Smooth muscle cell of the umbilical artery (primary cell): ENCODE measurements at places on chromosomes 11 and 22. TPM values are rescaled to one million over a fixed set of nuclear protein-coding genes. Genes with fewer than 3 reads are reported as not detected.

ANO1 gene
- not detected in 2 replicates for total RNA-seq

IGSF9B gene
- total RNA-seq: under 0.01 and 0.51 TPM in 2 replicates

PAX6 gene
- not detected in 2 replicates for total RNA-seq

PMM1 gene
- total RNA-seq: 14.8 and 16.1 TPM in 2 replicates

NOL12 gene
- total RNA-seq: 10.7 and 18.0 TPM in 2 replicates

OR51B5 gene
- total RNA-seq: 0.09 and 0.30 TPM in 2 replicates

PIK3C2A gene
- total RNA-seq: 88.5 and 110 TPM in 2 replicates

TAGLN gene
- total RNA-seq: 3,181 and 4,352 TPM in 2 replicates

SUSD2 gene
- total RNA-seq: 0.28 and 0.89 TPM in 2 replicates

ELMOD1 gene
- 2.1 and 2.8 TPM in 2 replicates for total RNA-seq

DRICH1 gene
- not detected in 2 replicates for total RNA-seq

PTPRCAP gene
- 0.42 TPM in 1 of 2 replicates, not detected in the other for total RNA-seq

PHLDB1 gene
- 96.2 and 140 TPM in 2 replicates for total RNA-seq

ACRV1 gene
- total RNA-seq: not detected in 2 replicates

HEPHL1 gene
- under 0.01 and 0.09 TPM in 2 replicates for total RNA-seq

FLRT1 gene
- 0.09 and 0.59 TPM in 2 replicates for total RNA-seq

SF1 gene
- total RNA-seq: 72.2 and 125 TPM in 2 replicates

P4HA3 gene
- total RNA-seq: 116 and 240 TPM in 2 replicates

SAA1 gene
- total RNA-seq: not detected in 2 replicates

SYT12 gene
- total RNA-seq: 0.14 and 0.30 TPM in 2 replicates

RNASEH2C gene
- total RNA-seq: 17.3 and 52.9 TPM in 2 replicates

PEX16 gene
- total RNA-seq: 17.9 and 21.4 TPM in 2 replicates

PGAP2 gene
- 3.9 and 11.0 TPM in 2 replicates for total RNA-seq

CRYAB gene
- total RNA-seq: 3.0 and 6.0 TPM in 2 replicates

TMPRSS5 gene
- 0.09 TPM in 1 of 2 replicates, not detected in the other for total RNA-seq

VSIG2 gene
- not detected in 2 replicates for total RNA-seq

CCND1 gene
- 867 and 1,962 TPM in 2 replicates for total RNA-seq

SGSM1 gene
- not detected in 2 replicates for total RNA-seq

KLHDC7B gene
- total RNA-seq: 1.1 and 24.1 TPM in 2 replicates

GRIA4 gene
- not detected in 2 replicates for total RNA-seq

TOMM22 gene
- total RNA-seq: 40.3 and 51.7 TPM in 2 replicates
